ENCODE measurements at places on chromosomes 11 and 22. TPM values are rescaled to one million over a fixed set of nuclear protein-coding genes. Genes with fewer than 3 reads are reported as not detected.

PLA2G3 gene
- 0.29 TPM for total RNA-seq

IL18 gene
- total RNA-seq = 0.59 TPM

XKR3 gene
- not detected for total RNA-seq

POU2AF3 gene
- total RNA-seq = 0.36 TPM

- no peak for DNase-seq
- H3K4me3 ChIP-seq = no peak overlapping the region
- no peaks in the 10 kb centered on the region for H3K27me3 ChIP-seq
Observed at GRCh38 chr11:41134971-41135370, 324.5 kb downstream of the LRRC4C start.

DNA sequence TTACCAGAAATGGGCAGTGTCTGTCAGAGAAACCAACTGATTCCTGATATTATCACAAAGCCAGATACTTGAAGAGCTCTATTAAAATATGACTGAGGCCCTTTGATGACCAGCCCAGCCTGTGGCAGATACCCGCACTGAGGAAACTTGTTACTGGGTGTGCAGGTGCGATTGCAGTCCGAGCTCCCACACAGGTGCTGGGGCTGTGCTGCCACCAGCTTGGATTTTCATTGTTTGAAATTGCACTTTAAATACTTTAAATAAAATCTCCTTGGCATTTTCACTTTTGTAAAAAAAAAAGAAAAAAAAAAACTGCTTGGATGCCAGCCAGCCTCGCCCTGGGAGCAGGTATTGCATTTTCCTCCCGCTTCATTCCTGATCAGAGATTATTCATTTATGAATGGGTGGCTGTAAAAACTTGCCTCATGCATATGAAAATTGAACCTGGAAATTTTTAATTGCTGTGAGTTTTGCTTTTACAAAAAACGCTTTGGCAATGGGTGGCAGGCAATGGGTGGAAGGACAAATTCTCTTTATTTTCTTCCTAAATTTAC lies 21.2 kb downstream of the EHF start:
- peaks cover 20% of the 10 kb centered on the region for H3K4me1 ChIP-seq
- no peak overlapping the region for H3K4me3 ChIP-seq
- no peak overlapping the region for H3K27ac ChIP-seq
- no peaks in the 10 kb centered on the region for H3K36me3 ChIP-seq
- no peaks in the 10 kb centered on the region for H3K27me3 ChIP-seq

DNA sequence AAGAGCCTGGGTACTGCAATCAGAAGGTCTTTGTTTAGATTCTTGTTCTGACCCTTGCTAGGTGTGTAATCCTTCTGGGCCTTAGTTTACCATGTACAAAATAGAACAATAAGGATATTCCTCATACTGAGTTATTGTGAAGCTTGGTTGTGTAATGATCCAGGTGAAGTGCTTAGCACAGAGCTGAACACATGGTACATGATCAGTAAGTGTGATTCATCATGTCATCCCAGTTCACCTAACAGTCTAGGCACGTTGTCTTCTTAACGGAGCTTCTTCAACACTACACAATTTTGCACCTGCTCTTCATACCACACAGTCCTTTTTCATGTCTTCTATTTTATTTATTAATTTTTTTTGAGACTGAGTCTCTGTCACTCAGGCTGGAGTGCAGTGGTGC lies 234.3 kb upstream of the TENM4 start:
- DNase-seq = no peak
- no peaks in the 10 kb centered on the region for H3K36me3 ChIP-seq
- no peak overlapping the region for H3K27ac ChIP-seq
- no peak overlapping the region for H3K4me3 ChIP-seq
- no peaks in the 10 kb centered on the region for H3K4me1 ChIP-seq
- H3K27me3 ChIP-seq = no peaks in the 10 kb centered on the region

- H3K27me3 ChIP-seq = no peaks in the 10 kb centered on the region
- no peak for DNase-seq
- peak overlapping the region; percentile 33 for H3K27ac ChIP-seq
- H3K4me1 ChIP-seq = peaks cover 16% of the 10 kb centered on the region
- no peaks in the 10 kb centered on the region for H3K36me3 ChIP-seq
- no peak overlapping the region for H3K4me3 ChIP-seq
Observed at GRCh38 chr11:46353698-46354097, 6.4 kb downstream of the DGKZ start.

- peaks cover 4% of the 10 kb centered on the region for H3K4me1 ChIP-seq
- no peak overlapping the region for H3K27ac ChIP-seq
- H3K36me3 ChIP-seq = no peaks in the 10 kb centered on the region
- H3K4me3 ChIP-seq = no peak overlapping the region
- no peaks in the 10 kb centered on the region for H3K27me3 ChIP-seq
Observed at GRCh38 chr11:12642040-12642439, 32.2 kb upstream of the TEAD1 start.

DNA sequence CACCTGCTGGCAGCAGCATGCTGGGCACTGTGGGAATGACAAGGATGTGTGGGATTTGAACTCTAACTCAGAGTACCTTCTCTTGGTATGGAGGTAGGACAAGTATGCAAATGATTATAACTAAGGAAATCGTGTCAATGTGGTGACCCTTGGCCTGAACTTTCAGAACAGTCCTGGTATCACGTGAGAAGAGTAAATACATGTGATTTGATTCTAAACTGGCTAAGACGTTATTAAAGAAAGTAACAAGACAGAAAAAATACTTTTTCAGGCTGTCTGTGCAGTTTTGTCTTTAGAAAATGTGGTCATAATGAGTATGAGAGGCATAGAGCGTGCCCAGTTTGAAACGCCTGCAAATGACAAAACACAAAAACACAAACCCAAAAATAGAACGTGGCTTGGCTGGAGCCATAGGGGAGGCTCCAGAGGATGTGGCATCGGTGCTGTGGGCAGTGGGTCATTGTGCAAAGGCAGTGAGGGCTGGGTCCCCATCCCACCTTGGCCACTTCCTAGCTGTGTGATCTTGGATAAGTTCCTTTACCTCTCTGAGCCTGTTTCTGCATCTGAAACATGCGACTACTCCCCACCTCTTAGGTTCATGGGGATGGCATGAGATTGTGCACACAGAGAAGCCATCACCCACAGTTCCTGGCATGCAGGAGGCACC lies 18.4 kb upstream of the IL2RB start:
- H3K36me3 ChIP-seq = no peaks in the 10 kb centered on the region
- H3K27me3 ChIP-seq = peaks cover 21% of the 10 kb centered on the region
- no peak overlapping the region for H3K4me3 ChIP-seq
- DNase-seq = no peak

DNA sequence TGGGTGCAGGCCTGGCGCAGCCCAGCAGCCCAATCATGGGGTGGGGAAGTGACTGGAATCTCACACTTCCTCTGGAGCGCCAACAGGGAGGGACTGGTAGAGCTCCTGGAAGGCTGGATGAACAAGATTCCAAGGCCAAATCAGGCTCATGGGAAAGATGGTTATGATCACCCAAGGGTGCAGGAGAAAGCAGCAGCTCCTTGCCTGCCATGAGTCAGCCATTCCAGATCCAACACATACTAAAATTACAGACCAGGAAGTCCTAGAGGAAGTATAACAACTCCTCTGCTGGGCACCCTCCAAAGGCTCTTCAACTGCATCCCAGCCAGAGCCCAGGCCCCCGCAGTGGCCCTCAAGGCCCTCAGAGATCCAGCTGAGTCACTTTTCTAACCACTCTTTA lies 427.3 kb downstream of the TENM4 start:
- DNase-seq = no peak
- no peak overlapping the region for H3K27ac ChIP-seq
- no peaks in the 10 kb centered on the region for H3K27me3 ChIP-seq
- H3K4me3 ChIP-seq = no peak overlapping the region
- H3K4me1 ChIP-seq = peaks cover 29% of the 10 kb centered on the region
- no peaks in the 10 kb centered on the region for H3K36me3 ChIP-seq

GRCh38 chr22:29370537-29370936 lies 17.8 kb downstream of the AP1B1 start:
- peaks cover 2% of the 10 kb centered on the region for H3K36me3 ChIP-seq
- H3K27me3 ChIP-seq = no peaks in the 10 kb centered on the region
- peaks cover 10% of the 10 kb centered on the region for H3K4me1 ChIP-seq
- no peak overlapping the region for H3K4me3 ChIP-seq
- DNase-seq = no peak
- no peak overlapping the region for H3K27ac ChIP-seq

- no peak overlapping the region for H3K4me3 ChIP-seq
- DNase-seq = no peak
- H3K27ac ChIP-seq = no peak overlapping the region
- H3K4me1 ChIP-seq = no peaks in the 10 kb centered on the region
Observed at GRCh38 chr11:115456019-115456418, 48.2 kb downstream of the CADM1 start.

DNA sequence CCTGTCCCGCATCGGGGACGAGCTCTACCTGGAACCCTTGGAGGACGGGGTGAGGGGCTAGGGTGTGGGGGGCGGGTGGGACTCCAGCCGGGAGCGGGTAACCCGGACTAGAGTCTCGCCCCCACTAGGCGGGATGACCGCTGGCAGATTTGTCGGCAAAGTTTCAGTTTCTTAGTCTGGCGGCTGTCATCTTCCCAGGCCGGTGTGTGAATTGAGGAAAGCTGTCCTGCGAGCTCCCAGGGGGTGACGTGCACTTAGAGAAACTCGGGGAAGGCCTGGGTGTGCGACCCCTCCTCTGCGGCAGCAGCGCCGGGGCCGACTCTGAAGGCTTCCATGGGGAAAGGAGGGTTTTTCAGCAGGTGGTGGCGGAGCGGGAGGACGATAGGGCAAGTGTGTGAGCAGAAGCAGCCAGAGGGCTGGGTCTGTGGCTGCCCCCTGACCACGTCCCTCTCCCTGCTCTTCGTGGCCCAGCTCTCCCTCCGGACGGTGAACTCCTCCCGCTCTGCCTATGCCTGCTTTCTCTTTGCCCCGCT lies 463 bp downstream of the RAD9A start:
- H3K27me3 ChIP-seq = no peaks in the 10 kb centered on the region
- peak overlapping the region; percentile 83 for H3K27ac ChIP-seq
- peak; percentile 95 for DNase-seq
- H3K4me1 ChIP-seq = peaks cover 13% of the 10 kb centered on the region

- peak overlapping the region; percentile 53 for H3K27ac ChIP-seq
- H3K4me1 ChIP-seq = no peaks in the 10 kb centered on the region
- peak; percentile 67 for DNase-seq
Observed at GRCh38 chr11:128157423-128158298, 429.7 kb downstream of the ETS1 start.

DNA sequence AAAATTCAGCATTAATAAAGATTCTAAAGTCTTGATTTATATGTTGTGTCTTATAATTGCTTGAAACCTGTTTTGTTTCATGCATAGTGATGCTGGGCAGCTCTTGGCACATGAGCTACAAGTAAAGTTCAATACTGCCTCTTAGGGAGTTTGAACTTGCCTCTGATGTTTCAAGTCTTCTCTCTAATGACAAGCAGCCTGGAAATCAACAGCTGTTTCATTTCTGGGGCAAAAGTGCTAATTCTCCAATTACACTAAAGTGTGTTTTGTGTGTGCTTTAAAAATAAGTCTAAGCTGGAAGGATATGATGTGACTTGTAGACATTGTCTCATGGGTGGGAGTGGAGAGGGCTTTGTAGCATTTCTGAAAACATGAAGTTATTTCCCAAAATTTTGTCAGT lies 23.7 kb upstream of the SESN3 start:
- H3K36me3 ChIP-seq = no peaks in the 10 kb centered on the region
- DNase-seq = no peak
- H3K4me1 ChIP-seq = peaks cover 10% of the 10 kb centered on the region
- peaks cover 3% of the 10 kb centered on the region for H3K27me3 ChIP-seq
- no peak overlapping the region for H3K27ac ChIP-seq

GRCh38 chr11:43367382-43368178 lies 8.9 kb downstream of the TTC17 start:
- H3K4me3 ChIP-seq = no peak overlapping the region
- H3K4me1 ChIP-seq = no peaks in the 10 kb centered on the region
- no peak overlapping the region for H3K27ac ChIP-seq
- no peaks in the 10 kb centered on the region for H3K36me3 ChIP-seq
- H3K27me3 ChIP-seq = no peaks in the 10 kb centered on the region

GRCh38 chr11:69460540-69461257 lies 20.8 kb upstream of the LINC01488 start:
- peaks cover 21% of the 10 kb centered on the region for H3K4me1 ChIP-seq
- H3K27me3 ChIP-seq = no peaks in the 10 kb centered on the region
- peak; percentile 98 for DNase-seq
- peak overlapping the region; percentile 80 for H3K27ac ChIP-seq
- no peak overlapping the region for H3K4me3 ChIP-seq

- H3K27me3 ChIP-seq = no peaks in the 10 kb centered on the region
- H3K4me3 ChIP-seq = no peak overlapping the region
- no peak overlapping the region for H3K27ac ChIP-seq
- no peak for DNase-seq
- no peaks in the 10 kb centered on the region for H3K4me1 ChIP-seq
Observed at GRCh38 chr11:115201111-115201792, 303.0 kb downstream of the CADM1 start.

- H3K27me3 ChIP-seq = no peaks in the 10 kb centered on the region
- no peak for DNase-seq
- no peak overlapping the region for H3K27ac ChIP-seq
Observed at GRCh38 chr11:80698637-80699036, 1257.8 kb upstream of the TENM4 start.

DNA sequence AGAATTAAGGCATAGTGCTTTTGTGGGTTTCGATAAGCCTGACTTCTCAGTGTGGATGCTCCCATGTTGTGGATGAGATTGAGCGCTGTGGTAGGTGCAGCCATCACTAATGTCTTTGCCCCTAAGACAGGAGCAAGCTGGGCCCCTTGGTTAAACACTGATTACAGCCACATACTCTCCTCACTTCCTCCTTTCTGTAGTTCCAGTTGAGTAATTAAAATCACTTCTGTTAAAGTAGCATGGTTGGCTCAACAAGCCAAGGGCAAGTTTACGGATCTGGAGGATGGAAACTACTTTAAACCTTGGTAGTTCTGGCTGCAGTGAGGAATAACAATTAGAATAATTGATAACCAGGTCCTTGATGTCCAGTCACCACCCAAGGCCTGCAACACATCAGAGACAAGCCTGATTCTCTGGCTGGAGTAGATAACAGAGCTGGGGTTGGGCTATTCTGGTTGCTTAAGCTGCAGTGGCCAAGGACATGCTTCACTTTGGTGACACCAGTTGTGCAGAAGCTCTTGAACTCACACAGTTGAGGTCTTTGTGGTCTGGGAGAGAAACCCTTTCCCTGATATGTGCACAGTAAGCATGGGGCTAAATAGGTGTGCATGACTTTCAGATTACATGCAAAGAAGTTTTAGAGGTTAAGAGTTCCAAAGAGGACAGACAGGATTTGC lies 81.3 kb downstream of the KIRREL3 start:
- peaks cover 29% of the 10 kb centered on the region for H3K4me1 ChIP-seq
- no peak overlapping the region for H3K4me3 ChIP-seq
- no peaks in the 10 kb centered on the region for H3K36me3 ChIP-seq
- peak overlapping the region; percentile 53 for H3K27ac ChIP-seq

GRCh38 chr11:79201677-79202347 lies 239.0 kb downstream of the TENM4 start:
- H3K27ac ChIP-seq = no peak overlapping the region
- no peak for DNase-seq
- no peaks in the 10 kb centered on the region for H3K27me3 ChIP-seq

DNA sequence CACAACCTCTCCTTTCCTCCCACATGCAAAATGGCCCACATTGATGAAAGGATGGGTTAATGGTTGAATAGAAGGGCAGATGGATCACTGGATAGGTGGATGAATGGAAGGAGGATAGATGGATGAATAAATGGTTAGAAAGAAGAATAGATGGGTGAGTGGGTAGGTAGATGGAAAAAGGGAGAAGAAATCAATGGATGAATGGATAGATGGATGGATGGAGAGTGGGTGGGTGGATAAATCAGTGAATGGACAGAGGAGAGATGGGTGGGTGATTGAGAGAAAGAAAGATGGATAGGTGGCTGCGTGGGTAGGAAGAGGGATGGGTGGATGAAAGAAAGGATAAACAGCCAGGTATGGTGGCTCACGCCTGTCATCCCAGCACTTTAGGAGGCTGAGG lies 1.2 kb downstream of the SEC14L3 start:
- H3K4me3 ChIP-seq = no peak overlapping the region
- H3K27me3 ChIP-seq = peaks cover 46% of the 10 kb centered on the region
- H3K4me1 ChIP-seq = no peaks in the 10 kb centered on the region
- H3K27ac ChIP-seq = no peak overlapping the region

All from osteoblast (primary cell).